ENCODE measurements at places on chromosomes 3 and 15.

DNA sequence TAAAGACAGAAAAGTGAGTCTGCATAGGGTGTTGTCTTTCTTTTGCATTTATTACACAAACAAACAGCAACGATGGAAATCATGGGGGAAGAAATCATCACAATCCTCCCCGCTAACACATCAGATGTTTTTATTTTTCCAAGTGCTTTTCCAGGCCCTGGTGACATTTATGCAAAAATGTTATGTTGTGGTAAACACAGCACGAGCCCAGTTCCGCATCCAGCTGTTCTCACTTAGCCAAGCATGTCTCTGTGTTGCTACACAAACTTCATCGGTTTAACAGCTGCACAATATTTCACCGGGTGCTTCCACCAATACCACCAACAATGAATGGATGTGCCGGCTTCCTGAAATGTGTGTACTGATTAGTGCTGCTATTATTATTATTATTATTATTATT is 53.7 kb upstream of the ABHD17C start:
- DNase-seq = no peak

- DNase-seq = no peak
These were observed 8.6 kb downstream of the SPG11 start for GRCh38 chr15:44654858-44655257.

- no peak for DNase-seq
These were observed 3.3 kb downstream of the PDCD10 start for GRCh38 chr3:167731393-167731792.

DNA sequence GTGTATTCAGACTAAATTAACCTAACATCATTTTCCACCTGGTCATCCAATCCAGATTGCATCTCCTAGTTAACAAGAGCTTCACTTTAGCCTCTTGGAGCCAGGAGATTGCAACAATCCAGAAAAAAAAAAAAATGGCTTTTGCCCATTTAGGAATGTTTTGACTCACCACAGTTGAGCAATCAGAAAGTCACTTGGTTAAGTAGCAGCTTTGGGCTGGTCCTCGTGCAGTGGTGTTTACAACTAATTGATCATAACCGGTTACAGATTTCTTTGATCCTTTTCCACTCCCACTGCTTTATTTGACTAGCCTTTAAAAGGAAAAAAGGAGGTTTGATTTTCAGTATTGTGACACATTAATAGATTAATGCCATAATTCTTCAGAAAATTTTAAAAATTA is 688.8 kb upstream of the CCDC54 start:
- peak; percentile 96 for DNase-seq

DNA sequence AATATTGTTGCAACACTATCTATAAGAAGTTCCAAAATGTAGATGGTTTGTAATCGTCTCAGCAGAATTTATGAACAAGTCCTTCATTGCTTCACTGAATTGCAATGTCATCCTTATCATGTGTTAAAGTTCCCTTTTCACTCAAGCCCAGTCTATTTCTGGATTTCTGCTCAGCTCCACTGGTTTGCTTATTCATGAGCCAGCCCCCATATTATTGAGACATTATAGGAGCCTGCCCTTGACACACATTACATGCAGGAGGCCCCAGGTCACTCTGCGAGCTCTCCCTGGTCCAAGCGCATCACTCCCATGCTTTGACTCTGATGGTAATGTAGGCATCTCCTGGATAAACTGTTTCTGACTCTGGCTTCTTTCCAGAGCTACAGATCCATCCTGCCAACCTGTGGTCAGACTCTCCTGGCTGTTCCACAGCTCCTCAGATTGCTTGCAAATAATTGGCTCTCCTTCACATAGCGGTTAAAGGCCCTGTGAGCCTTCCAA is 56.9 kb downstream of the ABTB1 start:
- DNase-seq = peak; percentile 21

GRCh38 chr3:50639055-50639494 is 22.1 kb downstream of the MAPKAPK3 start:
- DNase-seq = peak; percentile 68

Measured in fibroblast of the aortic adventitia (primary cell).